Aorta (tissue), 5 donors: ENCODE measurements at places on chromosomes 11 and 22. TPM values are rescaled to one million over a fixed set of nuclear protein-coding genes. Genes with fewer than 3 reads are reported as not detected.

Gene CDC42EP2
- 16.2 TPM for total RNA-seq

Gene GNB1L
- 5.0 TPM for total RNA-seq

Gene SNU13
- total RNA-seq, result 84.8 TPM

Gene LRRC32
- 174 TPM for total RNA-seq
